ENCODE measurements at places on chromosomes 11 and 22.
A peak's percentile ranks its signal among the peaks of the same experiment; 100 is the strongest.

DNA sequence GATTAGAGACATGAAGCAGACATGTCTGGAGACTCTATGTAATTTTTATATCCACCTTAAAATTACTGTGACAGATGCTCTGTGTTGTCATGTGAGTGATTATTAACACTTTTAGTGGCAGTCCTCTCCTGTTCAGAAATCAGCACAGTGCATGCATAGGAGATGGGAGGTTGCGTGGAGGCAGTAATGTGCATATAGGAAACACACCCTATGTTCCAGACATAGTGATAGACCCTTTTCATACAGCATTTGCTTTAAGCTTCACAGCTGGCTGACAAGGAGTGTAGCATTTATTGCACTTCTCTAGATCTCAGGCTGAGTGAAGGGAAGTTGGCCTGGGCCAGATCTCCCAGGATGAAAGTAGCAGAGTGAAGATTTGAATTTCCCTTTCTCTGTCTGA is 102.3 kb upstream of the SYN3 start:
- DNase-seq = no peak

GRCh38 chr22:27718186-27719035 is 83.1 kb downstream of the MN1 start:
- peak; percentile 94 for DNase-seq

- peak; percentile 95 for DNase-seq
Observed at GRCh38 chr22:17570851-17571631, 7.7 kb downstream of the SLC25A18 start.

- no peak for DNase-seq
Observed at GRCh38 chr22:22215659-22216449, 28.7 kb upstream of the VPREB1 start.

DNA sequence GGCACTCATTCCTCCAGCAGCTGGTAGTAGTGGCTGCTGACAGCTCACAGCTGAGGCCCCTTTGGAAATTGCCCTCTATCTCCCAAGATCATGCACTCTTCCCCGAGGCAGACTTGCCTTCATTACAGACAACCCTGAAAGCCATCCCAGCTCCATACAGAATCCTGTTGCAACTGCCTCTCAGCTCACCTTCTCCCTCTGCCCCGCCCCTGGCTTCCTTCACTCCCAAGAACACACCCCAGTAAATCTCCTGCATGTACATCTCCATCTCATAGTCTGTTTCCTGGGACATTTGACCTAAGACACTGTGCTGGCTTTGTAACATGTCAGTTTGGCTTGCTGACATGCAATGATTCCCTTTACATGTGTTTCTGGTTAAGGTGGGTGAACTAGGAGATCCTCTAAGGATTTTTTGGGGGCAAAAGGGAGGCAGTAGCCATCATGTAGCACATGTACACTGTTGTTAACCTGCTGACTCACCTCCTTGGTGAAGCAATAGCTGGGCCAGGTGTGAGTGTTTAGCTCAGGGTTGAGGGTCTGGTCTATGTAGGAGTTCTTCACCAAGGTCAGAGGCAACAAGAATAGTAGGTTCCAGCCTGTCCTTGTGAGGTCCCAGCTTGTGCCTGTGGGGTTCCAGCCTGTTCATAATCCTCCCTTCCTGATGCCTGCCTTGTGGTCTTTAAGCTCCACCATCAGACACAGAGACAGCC is 179.6 kb downstream of the CSNK2A3 start:
- no peak for DNase-seq

DNA sequence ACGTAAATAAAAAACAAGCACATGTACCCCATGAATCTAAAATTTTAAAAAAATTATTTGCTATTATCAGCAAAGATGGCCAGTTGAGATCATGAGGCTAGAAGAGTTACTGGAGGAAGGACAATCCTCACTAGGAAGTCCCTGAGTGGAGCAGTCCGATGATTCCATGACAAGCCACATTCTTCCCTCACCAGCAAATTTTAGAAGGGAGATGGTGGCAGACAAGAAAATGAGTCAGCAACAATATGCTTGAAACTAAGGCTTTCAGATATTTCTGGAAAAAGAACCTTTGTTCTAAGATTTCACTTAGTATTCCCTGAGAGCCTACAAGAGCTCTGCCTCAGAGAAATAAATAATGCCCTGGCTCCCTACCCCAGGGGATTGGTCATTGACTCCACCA is 34.9 kb downstream of the P4HA3 start:
- DNase-seq = no peak

- peak; percentile 99 for DNase-seq
Observed at GRCh38 chr22:31102441-31103081, 4.8 kb downstream of the SELENOM start.

DNA sequence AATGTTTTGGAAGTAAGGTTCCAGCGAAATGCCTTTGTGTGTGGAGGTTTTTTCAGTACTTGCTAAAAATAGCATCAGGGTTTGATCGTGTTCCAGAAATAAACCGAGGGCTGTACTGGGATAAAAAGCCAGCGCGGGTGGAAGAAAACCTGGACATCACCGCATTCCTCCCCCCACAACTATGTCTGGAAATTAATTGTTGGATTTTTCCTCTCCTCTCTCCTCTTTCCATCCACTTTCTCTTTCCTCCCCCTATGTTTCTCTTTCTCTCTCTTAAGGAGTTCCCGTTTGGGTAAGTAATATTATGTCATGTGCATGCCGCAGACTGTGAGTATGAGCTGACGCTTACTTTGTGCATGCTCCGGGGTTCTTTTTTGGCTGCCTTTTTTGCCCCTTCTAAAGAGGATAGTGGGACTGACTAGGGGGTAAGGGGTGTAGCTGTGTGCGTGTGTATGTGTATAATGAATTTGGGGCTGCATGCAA is 104.2 kb upstream of the HSD17B12 start:
- DNase-seq = no peak

- no peak for DNase-seq
Observed at GRCh38 chr11:56509439-56509838, 18.3 kb upstream of the OR5M8 start.

DNA sequence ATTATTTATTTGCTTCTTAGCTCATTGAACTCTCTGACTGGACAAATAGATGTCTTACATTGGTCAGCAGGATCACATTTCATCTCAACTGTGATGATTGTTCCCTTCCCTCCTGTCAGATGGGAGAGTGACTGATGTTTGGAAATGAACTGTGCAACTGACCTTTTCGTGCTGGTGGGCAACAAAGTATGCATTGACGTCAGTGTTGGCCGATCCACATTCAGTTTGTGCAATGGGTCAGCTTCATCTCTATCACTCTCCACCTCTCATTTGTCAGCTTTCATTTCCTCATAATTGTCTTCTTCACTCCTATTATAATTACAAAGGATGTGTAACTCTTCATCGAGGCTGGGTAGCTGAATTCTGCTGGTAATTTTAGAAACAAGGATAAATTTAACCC is 71.3 kb downstream of the PPP2R1B start:
- peak; percentile 82 for DNase-seq

GRCh38 chr11:26478710-26479109 is 93.4 kb downstream of the MUC15 start:
- no peak for DNase-seq

GRCh38 chr11:2793701-2794045 is 91.9 kb downstream of the CDKN1C start:
- no peak for DNase-seq

DNA sequence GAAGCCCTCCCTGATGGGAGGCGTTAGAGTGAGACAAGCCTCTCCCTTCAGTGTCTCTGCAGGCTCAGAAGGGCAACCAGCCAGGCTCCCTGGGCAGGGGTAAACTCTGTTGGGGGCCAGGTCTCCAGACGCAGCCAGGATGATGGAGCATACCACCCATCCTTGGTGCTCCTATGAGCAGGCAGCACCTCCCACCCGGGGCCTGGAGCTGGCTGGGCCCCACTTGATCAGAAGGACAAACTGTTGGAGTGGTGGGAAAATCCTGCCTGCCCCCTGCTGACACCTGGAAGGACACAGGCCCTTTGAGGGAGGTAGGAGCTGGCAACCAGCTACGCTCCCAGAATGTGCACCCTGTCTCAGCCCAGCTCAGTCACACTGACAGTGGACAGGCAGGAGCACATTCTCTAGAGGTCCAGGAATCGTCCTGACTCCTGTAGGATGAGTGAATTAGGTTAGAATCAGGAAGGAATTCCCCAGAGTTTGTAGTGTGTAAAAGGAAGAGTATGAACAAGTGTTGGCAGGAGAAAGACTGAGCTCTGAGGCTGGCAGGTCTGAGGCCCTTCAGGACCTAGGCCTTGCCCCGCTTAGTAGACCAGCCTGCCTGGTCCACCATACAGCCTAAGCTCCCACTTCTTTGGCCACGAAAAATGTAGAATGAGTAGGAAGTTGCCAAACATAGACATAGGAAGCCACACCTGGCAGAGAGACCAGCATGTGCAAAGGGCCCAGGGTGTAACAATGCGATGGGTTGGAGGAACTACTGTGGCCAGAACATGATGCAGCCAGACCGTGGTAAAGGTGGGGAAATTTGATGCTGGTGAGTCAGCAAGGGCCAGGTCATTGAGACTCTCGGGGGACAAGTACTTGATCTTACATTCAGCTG is 19.1 kb downstream of the ARHGEF17 start:
- DNase-seq = peak; percentile 69

GRCh38 chr22:40432157-40432556 is 61.8 kb downstream of the SGSM3 start:
- no peak for DNase-seq

- no peak for DNase-seq
Observed at GRCh38 chr11:103903621-103904323, 132.7 kb upstream of the DDI1 start.

DNA sequence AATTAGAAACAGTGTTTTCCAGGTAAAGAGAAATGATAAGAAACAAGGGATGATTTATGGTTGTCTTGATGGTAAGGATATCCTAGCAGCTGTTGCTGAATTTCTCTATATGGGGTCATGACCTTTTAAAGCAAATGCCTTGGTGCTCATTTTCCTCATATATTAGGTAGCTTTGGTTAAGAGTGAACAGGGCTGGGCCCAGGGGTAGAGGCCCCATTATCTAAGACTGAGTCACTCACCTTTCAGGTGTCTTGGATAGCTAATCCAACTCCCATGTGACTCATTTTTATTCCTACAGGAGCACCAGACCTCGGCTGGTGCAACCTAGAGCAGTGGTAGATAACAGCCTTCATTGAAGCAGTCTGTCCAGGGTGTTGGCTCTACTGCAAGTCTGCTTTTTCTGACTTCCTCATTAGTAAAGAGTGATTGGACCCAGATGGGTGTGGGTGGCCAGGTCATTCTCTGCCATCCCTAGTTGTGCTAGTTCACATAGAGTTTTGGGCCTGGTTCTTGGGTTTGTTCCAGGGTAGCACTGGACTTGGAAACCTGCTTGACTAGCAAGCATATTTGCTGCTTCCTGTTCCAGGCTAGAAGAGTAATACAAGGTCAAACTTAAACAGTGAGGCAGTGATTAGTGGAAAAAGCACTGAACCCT is 37.4 kb downstream of the CTNND1 start:
- peak; percentile 47 for DNase-seq

GRCh38 chr11:67136156-67136555 is 17.1 kb downstream of the KDM2A start:
- peak; percentile 17 for DNase-seq

- peak; percentile 33 for DNase-seq
Observed at GRCh38 chr11:14905104-14906033, 13.3 kb upstream of the CYP2R1 start.

Measured in fibroblast of villous mesenchyme (primary cell).